Aorta (tissue), 5 donors: ENCODE measurements at places on chromosomes 5 and 9.
A peak's percentile ranks its signal among the peaks of the same experiment; 100 is the strongest.

- DNase-seq: no peak
These were observed 561.1 kb downstream of the RAB3C start for GRCh38 chr5:59143926-59144333.

DNA sequence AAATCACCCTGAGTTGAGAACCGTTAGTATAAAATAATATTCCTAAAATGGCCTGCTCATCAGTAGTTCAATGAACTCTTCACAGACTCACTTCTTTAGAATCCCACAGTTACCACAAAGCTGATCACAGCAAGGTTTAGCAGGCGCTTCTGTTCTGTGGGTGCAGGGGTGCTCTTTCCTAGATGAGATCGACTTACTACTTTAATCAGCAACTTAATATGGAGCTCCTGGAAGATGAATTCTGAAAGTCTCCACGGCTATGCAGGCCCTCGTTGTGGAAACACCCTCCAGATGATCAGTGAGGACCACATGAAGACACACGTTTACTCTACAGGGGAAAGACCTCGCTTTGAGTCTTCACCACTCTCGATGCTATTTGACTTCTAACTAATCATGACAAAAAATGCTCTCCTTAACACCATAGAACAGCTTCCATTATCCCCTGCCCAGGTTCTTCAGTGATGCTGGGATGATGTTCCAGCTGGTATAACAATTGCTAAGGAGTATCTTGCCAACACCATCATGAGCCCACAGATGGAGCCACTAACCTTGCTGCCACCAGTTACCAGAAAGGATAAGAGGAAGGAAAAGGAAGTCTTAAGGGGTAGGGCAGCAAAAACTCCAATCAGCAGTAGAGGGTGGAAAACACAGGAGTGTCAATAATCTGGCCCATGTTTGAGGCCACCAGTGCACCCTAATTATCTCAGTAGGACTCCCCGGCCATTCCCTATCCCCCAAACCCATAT is 17.9 kb upstream of the GPX8 start:
- DNase-seq: no peak

DNA sequence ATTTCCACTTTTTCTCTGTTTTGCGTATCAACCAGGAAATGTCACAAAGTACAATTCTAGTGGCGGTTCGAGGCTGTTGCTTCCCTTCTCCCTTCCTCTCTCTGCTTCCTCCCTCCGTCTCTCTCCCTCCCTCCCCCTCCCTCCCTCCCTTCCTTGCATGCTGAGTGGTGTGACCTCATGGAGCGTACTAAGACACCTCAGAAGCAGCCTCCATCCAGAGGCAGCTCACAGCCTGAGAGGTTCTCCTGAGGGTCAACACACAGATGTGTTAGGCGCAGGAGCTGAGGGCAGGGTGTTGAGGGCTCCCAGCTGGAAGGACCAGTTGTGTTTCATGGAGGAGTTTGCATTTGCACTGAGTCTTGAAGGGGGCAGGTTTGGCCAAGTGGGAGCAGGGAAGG is 57.7 kb downstream of the COL5A1 start:
- no peak for DNase-seq

GRCh38 chr5:38569180-38569579 is 12.7 kb upstream of the LIFR start:
- no peak for DNase-seq

DNA sequence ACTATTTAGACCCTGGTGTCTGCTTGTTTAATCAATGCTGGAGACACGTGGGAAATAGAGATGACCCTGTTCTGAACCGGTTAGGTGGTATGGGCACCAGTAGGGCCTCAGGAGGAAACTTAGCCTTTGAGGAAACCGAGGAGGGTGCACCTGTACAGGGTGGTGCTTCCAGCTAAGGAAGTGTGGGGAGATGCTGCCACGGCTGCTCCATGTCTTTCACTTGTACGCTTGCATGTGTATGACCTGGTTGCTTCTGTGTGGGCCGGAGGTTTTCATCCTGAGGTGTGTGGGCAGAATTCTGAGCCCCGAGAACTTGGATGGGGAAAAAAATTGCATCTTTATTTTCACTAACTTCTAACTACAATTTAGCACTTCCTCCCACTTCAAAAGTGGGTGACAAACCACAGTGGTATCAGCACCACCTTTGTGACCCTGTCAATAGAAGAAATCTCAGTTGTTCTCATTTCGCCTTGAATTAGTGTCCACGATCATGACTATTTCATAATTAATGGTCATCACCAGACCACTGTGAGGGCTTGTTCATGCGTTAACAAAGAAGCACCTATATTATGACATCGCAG is 99.8 kb upstream of the SPATA31C2 start:
- DNase-seq: no peak

DNA sequence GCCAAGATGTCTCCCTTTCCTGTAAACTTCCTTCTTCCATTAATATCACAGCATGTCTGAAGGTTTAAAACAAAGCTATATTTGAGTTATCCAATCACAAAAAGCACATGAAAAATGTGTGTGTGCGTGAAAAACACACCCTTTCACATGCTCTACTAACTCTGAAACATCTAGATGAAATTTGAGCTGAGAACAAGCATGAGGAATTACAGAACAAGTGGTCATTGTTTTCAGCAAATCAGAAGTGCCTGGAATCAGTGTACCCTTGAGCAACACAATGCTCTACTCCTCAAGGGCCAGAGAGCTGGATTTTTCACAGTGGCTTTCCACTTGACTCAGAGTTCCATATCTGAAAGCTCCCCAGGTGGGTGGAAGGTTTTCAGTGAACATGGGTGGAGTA is 255.9 kb downstream of the PSAT1 start:
- DNase-seq: no peak

- DNase-seq: no peak
These were observed 39.8 kb upstream of the ACO1 start for GRCh38 chr9:32344551-32345182.

DNA sequence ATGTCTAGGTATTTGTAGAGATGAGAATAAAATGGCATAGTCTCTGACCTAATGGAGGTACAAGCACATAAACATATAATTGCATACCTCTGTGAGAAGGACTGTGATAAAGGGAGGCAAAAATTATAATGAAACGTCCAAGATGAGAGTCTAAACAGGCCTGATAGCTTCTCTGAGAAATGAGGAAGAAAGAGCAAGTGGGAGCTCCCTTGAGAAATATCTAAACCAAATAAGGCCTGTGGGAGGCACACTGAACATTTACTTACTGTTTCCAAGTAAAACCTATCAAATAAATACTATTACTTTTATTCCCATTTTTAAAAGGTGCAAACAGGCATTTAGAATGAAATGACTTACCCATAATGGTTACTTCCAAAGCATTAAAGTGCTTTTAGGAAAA is 125.6 kb upstream of the PAPPA start:
- no peak for DNase-seq

DNA sequence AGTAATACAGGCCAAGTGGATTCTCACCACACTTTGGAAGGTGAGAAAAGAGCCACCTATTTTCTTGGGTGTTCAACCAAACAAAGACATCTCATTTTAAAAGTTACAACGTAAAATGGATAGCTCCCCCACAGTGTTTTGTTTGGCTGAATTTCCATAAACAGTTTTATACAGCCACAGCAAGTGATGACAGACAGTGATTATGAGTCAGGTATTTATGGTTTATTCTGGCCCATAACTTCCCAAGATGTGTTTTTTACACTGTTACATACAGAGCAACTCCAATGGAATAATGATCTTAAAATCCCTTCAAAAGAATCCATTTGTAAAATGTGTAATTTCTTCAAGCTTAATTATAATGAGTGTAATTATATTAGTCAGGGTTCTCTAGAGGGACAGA is 421.3 kb downstream of the TLE1 start:
- DNase-seq: no peak

GRCh38 chr5:77402796-77403195 is 89.3 kb downstream of the WDR41 start:
- no peak for DNase-seq

DNA sequence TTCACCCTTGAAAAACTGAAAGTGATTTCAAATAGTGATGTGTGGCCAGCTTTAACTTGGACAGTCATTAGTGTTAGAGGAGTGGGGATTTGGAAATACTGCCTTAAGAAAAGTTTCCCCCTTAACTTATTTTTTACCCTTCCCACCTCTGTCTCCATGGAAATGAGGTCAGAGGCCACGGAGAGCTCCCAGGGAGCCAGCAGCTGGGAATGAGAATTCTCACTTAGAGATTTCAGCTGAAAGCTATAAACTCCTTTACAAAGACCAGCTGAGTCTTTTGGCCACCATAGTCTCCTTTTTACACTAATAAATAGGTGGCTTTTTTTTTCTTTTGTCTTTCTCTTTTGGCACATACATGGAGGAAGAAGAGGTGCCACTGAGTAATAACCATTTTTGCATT is 45.7 kb upstream of the PIK3R1 start:
- no peak for DNase-seq

DNA sequence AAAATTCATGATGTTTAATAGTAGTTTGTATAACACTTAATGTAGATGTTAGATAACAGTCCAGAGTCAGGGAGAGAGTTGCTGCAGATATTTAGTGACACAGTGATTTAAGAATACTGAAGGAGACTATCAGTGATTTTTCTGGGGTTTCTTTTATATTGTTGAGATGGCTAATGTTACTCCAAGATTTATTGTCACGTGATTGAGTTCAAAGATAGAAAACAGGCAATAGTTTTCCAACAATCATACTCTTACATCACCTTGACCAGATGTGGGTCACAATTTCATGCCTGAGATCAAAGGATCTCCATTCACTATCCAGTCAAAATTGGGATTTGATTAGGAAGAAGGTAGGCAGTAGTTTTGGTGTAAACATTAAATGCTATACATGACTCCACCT is 580.0 kb upstream of the ARRDC3 start:
- no peak for DNase-seq

DNA sequence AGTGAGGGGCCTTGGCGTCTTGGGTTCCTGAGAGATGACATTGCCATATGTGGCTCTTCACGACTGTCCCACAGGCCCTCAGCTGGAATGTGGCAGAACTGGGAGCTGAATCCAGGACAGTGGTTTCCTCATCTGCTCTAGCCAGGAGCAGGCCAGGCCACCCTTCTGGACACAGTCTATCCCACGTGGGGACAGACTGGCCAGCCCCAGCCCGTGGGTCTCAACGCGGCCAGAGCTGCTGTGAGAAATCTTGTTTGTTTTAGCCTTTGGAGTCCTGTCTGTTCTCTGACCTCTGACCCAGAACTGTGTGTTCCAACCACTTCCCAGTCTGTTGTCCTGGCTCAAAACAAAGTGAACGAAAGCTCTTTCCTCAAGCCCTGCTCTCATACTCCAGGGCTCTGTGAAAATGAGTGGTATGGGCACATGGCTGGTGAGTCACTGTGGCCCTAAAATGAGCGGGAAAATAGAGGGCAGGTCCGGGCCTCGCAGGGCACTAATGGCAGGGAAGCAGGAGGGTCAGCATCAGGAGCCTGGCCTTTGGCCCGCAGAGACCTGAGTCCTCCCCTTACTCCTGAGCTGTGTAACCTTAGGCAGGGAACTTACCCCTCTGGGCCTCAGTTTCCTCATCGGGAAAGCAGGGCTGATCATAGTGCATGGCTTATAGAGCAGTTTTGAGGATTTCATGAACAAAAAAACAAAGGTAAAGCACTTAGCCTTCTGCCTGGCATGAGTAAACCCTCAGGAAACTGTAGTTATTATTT is 34.8 kb upstream of the GLRX start:
- DNase-seq: peak; percentile 71

DNA sequence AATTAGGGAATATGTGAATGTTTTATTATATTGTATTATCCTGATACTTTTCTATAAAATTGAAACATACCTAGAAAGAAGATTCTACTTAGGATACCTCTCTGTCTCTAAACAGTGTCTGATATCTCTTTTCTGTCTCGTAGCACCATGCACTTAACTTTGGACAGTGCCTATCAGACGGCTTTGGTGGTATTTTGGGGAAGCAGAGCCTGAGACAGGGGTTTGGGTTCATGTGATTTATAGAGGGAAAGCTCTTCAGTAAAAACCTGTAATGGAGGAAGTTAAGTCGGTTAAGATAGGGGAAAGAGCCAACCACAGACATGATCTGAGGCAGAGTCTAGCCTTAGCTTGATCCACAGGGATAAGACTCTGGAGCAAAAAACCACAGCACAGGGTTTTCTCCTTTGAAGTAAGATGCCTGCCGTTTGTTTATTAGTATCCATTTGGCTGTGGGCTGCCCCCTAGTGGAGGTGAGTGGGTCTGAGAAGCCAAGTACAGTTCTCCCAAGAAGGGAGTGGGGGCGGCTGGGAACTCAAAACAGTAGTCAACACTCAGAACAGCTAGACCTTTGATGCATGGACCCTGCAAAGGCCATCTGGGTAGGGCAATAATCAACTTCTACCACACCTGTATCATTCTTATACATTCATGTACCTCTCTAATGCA is 141.2 kb upstream of the ASTN2 start:
- DNase-seq: peak; percentile 74

- DNase-seq: peak; percentile 62
These were observed 98.5 kb upstream of the LMX1B start for GRCh38 chr9:126515001-126515872.

DNA sequence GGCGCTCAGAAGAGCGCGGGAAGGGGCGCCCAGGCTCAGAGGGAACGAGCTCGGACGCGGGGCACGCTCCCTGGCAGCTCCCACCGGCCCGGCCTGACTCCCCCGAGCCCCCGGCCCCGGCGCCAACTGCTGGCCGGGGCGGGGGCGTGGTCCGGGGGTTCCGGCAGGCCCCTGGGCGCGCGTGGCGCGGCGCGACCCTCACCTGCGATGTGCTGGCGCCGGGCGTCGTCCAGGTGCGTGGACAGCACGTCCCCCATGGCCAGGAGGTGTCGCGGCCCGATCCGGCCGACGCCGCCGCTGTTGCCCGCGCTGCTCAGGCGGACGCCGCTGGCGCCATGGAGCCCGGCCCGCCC is 43.5 kb upstream of the STXBP1 start:
- peak; percentile 82 for DNase-seq

DNA sequence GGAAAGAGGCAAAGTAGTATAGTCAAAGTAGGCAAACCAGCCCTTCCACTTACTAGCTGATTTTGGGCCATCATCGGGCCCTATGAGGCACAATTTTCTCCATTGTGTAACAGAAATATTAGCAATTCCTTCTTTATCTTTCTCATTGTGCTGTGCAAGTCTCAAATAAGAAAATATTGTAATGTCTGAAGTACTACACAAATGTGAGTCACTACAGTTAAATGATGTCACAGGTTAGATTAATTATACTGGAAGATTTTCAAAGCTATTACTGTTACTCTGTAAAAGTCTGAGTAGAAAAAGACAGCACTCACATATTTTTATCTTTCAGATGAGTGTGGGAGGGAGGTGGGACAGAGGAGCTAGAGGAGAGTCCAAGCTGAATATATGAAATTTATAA is 12.4 kb upstream of the TMC1 start:
- no peak for DNase-seq

DNA sequence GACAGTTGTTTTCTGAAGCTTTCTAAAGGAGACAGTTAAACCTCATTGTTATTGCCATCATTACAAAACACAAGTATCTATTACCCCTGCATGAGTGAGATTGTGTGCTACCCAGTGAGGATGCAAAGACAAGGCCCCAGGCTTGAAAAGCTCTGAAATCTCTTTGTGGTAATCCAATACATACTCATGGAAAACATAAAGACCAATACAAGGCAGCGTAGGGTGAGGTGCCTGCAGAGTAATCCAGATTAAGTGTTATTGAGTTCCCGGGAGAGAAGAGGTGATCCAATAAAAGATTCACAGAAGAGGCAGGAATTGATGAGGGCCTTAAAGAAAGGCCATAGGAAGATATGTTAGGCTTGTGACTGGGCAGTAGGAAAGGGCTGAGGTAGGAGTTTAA is 150.1 kb downstream of the MEF2C start:
- DNase-seq: no peak
